ENCODE measurements at places on chromosomes 2 and 18.

- DNase-seq, result no peak
Observed at GRCh38 chr2:192675681-192676080, 480.9 kb upstream of the TMEFF2 start.

GRCh38 chr2:169190197-169190775, 120.9 kb downstream of the DHRS9 start:
- no peak for DNase-seq

DNA sequence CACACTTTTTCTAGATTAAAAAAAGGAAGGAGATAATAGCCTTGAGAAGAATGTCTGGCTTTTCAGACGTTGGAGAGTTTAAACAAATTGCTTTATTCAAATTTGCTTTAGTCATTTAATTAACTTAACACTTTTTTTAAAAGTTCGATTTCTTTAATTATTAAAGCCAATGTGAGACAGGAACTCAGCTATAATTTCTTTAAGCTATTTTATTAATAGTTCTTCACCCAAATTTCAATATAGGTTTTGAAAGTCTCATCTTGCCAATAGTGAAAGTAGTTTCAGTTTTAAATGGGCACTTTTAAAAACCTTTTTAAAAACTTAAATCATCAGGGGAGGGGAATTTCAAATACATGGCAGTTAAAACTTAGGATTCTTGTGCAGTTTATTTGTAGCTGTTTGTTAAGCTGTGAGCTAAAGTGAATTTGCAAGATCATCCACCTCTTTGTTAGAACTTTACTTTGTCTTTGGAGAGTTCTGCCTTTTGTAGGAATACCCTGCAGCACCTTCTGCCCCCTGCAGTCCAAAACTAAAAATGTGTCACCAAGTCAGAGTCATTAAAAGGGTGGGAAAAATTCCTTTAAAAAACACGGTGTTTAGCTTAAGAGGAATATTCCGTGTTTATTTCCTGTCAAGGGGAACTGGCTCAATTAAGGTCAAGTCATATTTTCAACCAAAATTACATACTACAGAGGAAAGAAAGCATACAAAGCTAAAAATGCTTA, 4.6 kb downstream of the TGIF1 start:
- peak; percentile 89 for DNase-seq

DNA sequence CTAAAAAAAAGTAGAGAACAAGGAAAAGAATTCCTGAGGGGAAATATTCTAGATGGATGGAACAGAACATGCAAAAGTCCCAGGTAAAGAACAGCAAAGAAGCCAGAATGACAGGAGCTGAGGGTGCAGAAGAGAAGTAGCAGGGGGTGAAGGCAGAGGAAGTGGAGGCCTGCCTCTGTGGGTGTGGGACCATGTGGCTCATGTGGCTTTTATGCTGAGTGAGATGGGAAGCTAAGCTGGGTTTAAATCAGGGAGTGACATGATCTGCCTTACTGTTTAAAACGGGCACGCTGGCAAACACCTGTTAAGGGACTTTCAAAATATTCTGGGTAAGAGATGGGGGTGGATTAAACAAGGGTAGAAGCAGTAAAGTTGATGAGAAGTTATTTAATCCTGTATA, 40.0 kb downstream of the GKN2 start:
- no peak for DNase-seq

DNA sequence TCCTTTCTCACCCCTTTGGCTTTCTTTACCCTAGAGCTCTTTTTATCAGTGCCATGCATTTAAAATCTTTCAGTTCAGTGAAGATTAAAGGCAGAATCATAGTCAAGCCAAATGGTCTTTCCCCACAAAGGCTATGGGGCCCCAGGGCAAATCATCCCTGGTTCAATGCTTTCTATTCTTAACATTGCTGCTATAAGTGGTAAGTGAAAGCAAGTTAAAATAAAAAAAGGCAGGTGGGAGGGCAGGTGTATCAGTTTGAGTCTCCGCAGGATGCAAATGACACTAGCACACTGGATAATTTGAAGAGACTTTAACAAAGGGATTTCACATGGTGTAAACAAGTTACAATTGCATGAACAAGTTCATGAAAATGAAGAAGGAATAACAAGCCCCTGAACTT, 757.4 kb downstream of the SATB2 start:
- DNase-seq, result no peak

DNA sequence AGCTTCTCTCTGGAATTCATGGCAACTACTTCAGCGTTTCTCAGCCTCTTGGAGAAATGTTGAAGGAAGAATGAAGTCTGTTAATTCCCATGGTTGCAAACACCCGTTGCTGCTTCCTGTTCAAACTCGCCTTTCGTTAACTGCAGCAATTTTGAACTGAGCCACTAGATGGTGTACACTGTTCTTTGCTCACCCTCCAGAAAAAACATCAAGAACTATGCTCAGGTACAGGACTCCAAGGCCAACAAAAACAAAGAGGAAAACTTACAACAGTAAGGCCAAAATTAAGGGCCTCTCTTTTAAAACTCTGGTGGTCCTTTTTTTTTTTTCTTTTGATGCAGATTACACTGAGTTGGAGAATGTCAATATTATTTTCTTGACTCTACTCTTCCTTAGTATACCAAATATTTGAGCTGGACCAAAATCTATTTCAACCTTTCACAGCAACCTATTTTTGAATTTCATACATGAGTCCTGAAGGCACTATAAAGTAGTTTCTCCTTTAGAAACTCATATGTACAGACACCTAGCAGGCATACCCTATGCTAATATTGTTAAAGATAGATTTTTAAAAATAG, 58.2 kb downstream of the KLHL14 start:
- DNase-seq, result peak; percentile 61

GRCh38 chr2:110925479-110925878, 193.1 kb downstream of the ACOXL start:
- no peak for DNase-seq

DNA sequence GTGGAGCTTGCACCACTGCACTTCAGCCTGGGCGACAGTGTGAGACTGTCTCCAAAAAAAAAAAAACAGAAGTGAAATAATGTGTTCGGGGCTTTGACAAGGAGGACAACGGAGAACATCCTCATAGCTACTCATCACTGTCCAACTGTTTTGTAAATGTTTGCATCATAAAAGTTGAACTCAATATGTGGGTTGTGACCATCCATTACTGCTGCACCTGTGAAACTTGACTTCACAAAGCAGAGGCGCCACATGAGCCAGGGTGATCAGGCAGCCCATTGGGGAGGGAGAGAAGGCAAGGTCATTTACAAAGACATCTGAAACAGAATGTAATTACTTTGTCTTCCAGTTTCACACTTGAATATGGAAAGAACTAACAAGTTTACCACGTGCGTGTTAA, 61.6 kb downstream of the LAMA1 start:
- DNase-seq, result no peak

DNA sequence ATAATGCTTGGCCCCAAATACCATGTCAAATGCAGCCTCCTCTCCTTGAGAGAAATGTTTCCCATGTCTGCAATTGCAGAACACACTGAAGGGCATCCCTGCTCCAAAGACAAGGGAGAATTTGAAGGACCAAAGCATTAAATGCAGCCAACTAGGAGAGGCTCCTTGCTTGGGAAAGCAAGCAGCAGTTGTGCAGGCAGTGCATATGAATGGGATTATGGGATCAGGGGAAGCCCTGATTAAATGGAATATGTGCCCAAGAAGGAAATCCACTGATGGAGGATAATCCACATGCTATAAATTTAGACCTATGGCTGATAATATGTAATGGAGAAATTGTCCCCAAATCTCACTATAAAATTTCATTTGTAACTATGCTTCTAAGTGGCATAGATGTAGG, 116.1 kb downstream of the NCKAP5 start:
- DNase-seq, result no peak

DNA sequence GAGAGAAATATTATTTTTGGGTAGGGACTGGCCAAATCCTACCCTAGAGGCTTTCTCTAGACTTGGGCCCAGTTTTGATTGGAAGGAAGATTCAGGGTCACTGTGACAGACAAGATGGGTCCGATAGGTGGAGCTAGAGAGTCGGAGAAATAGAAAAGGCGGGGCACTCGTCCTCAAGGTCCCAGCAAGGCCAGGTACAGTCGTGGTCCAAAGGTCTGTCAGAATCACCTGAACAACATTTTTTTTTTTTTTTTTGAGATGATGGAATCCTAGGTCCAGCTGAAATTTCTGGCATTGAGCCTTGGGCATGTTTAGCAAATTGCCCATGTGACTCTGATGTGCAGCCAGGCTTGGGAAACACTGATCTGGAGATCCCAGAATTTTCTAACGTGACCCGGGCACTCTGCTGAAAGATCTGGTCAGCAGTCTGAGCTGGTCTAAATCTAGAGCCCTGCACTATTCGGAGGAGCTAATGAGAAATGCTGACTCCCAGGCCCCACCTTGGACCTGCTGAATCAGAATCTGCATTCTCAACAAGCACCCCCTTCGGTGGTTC, 23.0 kb upstream of the NTSR2 start:
- peak; percentile 85 for DNase-seq

- DNase-seq, result no peak
Observed at GRCh38 chr2:116809109-116809508, 1005.4 kb upstream of the DDX18 start.

DNA sequence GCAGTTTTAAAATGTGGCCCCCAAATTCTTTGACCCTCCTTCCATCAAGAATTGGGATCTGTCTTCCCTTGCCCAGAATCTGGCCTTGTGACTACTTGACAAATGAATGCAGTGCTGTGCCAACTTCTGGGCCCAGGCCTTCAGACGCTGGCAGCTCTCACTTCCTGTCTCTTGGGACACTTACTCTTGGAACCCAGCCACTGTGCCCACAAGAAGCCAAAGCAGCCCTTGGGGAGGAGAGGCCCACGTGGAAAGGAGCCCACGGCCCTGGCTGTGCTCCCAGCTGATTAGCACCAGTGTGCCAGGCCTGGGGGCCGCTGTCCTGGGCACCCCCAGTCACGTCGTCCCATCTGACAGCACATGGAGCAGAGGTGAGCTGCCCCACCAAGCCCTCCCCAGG, 56.6 kb downstream of the RPL37A start:
- no peak for DNase-seq

- no peak for DNase-seq
Observed at GRCh38 chr18:49094979-49095632, 144.3 kb upstream of the SMAD7 start.

DNA sequence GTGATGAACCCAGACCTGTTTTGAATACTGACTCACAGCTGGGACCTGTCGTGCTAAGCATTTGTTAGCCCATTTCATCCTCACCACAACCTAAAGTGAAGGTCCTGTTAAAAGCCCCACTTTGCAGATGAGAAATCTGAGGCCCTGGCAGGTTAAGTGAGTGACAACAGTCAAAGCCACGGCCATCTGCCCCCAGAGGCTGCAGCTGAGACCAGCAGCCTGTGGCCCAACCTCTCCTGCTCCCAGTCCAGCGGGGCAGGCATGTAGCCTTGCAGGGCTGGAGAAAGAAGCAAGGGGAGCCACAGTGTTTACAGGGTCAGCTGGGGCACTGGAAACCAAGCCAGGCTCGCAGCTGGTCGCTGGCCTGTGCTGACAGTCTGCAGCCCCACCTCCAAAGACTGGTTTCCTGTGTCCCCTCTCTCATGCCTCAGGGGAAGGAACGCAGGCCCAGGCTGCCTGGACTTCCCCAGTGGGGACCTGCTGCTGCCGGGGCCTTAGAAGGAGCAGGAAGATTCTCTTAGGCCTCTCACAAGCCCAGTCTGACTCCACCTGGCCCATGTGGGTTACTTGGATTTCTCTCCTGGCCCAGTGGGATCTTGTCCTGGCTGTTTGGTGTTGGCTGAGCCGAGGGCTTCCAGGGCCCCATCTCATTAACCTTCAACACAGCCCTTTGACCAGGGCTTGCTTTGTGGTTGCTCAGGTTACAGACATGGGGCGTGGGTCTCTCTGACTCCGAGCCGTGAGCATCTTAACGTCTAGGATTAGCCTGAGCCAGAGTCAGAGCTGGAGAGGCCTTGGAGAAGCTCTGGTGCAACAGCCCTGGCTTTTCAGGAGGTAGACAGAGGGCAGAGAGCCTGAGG, 1.7 kb downstream of the INPP5D start:
- DNase-seq, result peak; percentile 23

DNA sequence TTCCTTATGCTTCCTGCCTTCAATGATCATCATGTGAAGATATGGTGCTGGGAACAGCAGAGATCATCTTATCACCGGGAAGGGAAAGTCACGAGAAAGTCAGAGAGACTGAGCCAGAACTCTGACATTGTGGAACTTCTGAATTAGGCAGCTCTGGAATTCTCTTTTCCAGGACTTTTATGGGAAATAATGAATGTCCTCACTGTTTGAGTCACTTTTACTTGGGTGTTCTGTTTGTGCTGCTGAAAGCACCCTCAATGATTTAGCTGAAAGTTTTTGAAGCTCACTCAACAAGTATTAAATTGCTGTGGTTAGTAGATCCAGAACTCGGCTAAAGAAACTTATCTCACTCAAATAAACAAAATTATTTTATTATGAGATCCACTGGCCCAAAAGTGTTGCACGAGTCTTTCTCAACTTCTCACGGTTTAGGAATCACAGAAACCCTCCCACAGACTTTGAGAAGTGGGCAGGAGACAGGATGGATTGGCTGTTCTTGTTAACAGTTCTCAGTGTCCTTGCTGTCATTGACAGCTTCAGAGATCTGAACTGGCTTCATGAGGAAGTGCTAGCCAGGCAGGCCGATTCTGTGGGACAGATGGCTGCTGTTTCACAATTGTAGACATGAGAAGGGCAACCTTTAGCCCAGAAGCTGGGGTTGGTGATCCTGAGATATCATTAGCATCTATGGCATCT, 26.4 kb upstream of the ATRAID start:
- no peak for DNase-seq

DNA sequence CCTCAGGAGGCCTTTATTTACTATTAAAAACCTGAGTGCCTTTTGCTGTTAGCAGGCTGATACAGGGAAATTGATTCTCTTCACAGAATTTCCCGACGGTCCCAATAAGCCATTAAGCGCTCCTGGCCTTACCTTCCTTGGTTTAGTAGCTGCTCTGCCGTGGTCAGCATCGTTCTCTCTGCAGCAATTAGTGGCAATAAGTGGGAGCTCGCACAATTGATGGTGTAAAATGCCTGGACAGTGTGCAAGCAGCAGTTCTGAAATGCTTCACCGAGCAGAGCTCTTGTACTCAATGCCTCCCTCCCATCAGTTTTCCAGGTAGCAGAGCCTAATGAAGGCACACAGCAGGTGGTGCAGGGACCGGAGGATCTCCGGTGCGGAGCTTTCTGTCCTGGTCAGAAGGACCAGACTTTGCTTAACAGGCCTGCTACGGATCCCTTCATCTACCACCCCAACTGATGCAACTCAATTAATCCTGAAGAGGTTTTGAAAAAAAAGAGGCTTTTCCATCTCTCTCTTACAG, 1.1 kb upstream of the LINC00305 start:
- DNase-seq, result no peak

GRCh38 chr2:79453918-79454317, 58.9 kb upstream of the CTNNA2 start:
- DNase-seq, result peak; percentile 10

- DNase-seq, result no peak
Observed at GRCh38 chr2:12442476-12442847, 274.3 kb upstream of the TRIB2 start.

Measured in HT-29 (cell line).